ENCODE measurements at places on chromosomes 4 and X.
A peak's percentile ranks its signal among the peaks of the same experiment; 100 is the strongest.

DNA sequence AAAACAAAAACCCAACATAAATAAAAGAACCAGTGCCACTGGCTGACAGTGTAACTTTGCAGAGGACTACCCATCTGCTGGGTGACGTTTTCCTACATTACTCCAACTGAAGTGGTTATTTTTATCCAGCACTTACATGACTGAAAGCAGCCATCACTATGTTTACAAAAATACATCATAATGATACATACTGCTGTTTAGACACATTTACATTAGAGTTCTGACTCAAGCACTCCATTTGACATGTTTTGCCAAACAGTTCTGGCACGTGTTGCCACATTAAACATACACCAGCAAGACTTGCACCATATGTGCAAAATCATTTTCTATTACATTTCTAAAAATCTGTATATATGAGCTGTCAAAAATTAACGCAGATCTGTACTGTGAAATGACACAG, 39.6 kb downstream of the BEND4 start:
- no peak for DNase-seq

DNA sequence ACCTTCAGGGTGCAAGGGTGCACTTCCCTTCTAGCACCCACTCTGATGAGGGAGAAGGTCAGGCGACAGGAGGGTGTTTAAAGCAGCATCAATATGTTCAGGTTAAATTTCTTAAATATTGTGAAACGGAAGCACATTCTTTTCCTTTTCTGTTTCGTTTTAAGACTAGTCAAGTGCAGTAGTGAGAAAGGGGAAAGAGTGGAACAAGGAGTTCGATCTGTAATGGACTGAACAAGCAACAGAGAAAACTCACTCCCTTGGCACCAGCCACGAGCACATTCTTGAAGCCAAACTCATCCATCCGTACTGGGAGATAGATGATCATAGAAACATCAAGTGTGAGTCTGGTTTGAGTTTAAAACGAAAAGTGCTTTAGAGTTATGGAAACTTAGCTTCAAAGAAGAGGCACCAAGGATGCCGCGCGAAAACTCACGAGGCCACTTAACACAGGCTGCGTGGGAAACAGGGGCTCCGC, 815 bp downstream of the FAM53A start:
- DNase-seq, result no peak

- no peak for DNase-seq
Observed at GRCh38 chr4:160631044-160631443, 1528.2 kb downstream of the RAPGEF2 start.

GRCh38 chr4:69874507-69874906, 14.6 kb upstream of the SULT1E1 start:
- no peak for DNase-seq

GRCh38 chrX:3717742-3718420, 4.4 kb upstream of the PRKX start:
- no peak for DNase-seq

GRCh38 chr4:184851200-184851541, 25.4 kb upstream of the ACSL1 start:
- no peak for DNase-seq

GRCh38 chr4:87067124-87067885, 132.5 kb downstream of the AFF1 start:
- DNase-seq, result no peak

DNA sequence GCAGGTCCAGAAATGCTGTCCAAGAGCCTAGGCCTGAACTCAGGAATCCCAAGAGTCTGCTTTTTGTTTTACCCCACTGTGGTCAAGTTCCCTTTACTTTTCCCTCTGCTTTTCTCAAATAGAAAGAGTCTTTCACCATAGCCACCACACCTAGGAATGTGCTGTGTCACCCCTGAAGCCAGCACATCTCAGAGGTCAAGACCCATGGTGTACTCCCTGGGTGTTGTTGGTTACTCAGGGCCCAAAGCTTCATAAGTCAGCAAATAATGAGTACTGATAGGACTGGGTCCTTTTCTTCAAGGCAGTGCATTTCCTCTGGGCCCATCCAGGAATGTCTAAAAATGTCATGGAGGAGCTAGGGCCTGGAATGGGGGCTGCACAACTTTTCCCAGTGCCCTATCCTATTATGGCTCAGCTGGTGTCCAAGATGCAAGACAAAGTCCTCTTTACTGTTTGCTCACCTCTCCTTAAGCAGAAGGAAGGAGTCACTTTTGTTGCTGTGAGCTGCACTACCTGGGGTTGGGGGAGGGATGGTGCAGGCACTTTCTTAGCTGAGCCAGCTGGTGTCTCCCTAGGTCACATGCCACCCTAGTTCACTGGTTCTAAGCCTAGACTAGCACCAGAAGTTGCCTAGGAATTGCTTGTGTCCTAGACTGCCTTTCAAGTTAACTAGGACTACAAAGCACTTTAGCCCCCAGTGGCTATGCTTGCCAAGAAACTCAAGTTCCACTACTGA, 62.4 kb upstream of the RXFP1 start:
- no peak for DNase-seq

DNA sequence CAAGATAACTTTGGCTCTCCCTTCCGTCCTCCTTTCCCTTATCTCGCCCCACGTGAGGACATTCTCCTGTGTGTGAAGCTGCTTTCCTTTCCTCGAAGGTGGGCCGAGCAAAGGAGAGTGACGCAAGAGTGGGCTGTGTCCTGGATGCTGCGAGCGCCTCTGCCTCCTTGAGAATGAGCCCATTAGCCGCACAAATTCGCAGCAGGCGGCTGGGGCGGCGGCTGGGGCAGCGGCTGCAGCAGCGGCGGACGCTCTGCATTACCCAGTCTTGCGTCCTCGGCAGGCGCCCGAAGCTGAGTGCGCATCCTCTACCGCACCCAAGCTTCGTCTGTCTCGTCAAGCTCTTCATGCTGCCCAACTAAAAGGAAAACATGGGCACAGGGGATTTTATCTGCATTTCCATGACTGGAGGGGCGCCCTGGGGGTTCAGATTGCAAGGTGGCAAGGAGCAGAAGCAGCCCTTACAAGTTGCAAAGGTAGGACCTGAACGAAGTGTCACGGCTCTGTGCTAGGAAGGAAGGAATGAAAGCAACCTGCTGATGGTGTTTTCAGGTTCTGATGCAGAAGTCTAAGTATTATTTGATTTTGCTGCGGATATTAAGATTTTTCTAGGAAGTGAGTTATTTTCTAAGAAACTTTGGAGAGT, at the start of gene SYNPO2:
SYNPO2 (plus strand) TSS at position 189 of the 646 bp plus-strand sequence; CDS start at position 372, 183 bp downstream.
- peak; percentile 64 for DNase-seq

DNA sequence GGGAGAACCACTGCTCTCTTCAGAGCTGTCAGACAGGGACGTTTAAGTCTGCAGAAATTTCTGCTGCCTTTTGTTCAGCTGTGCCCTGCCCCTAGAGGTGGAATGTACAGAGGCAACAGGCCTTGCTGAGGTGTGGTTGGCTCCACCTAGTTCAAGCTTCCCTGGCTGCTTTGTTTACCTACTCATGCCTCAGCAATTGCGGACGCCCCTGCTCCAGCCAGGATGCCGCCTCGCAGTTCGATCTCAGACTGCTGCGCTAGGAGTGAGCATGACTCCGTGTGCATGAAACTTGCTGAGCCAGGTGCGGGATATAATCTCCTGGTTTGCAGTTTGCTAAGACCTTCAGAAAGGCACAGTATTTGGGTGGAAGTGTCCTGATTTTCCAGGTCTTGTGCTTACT, 70.9 kb downstream of the MAGEB5 start:
- DNase-seq, result no peak

Data from thoracic aorta (tissue), 2 donors.